Activated CD4-positive, CD25-positive, alpha-beta regulatory T cell treated with anti-CD3 and anti-CD28 coated beads, Interleukin-2, amount 50 U/mL, for 24 hours (primary cell): ENCODE measurements at places on chromosomes 6 and 20.

GRCh38 chr6:168384045-168385036 lies 56.6 kb upstream of the SMOC2 start:
- ATAC-seq = no peak

GRCh38 chr6:45759472-45759810 lies 256.2 kb downstream of the CLIC5 start:
- ATAC-seq = no peak

GRCh38 chr6:110180228-110181008 lies at the start of gene CDC40:
Gene CDC40 (plus strand): TSS chr6:110180427. CDS start chr6:110180445, 18 bp downstream.
- peak; percentile 59 for ATAC-seq

DNA sequence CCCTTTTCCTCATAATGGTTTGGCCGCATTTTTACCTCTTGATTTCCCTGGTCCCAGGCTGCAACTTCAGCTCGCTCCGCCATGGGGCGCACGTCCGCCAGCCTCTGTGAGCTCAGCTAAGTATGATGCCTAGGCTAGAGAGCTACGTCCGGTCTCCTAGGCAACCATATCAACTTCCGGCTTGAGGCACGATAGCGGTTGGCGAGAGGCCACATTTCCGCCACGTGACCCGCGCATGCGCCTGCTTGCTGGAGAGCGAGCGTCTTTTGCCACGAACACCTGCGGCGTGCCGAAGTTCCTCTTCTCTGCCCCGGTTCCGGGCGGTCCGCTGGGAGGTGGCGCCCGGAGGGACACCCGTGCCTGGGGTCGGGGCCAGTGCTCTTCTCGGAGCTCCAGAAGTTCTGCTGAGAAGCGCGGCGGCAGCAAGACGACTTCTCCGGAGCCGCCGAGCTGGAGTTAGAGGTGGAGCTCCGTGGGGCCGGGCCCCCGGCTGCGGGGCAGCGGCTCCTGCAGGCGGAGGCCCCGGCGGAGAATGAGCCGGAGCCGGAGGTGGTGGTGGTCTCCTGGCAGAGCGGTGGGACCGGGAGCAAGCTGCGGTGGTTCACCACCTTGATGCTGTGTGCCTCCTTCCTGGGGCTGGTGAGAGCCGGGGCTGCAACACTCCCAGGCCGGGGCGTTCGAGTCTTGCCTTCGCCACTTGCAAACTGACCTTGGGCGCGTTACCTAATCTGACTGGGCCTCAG lies 172.0 kb downstream of the SLC16A10 start:
- ATAC-seq = peak; percentile 98

GRCh38 chr6:133396233-133396983 lies 155.3 kb downstream of the EYA4 start:
- ATAC-seq = no peak

GRCh38 chr20:16423311-16424212 lies 149.7 kb downstream of the KIF16B start:
- no peak for ATAC-seq

GRCh38 chr20:23223908-23224580 lies 126.5 kb upstream of the NXT1 start:
- no peak for ATAC-seq

GRCh38 chr20:14126856-14127255 lies 131.5 kb downstream of the MACROD2 start:
- no peak for ATAC-seq

DNA sequence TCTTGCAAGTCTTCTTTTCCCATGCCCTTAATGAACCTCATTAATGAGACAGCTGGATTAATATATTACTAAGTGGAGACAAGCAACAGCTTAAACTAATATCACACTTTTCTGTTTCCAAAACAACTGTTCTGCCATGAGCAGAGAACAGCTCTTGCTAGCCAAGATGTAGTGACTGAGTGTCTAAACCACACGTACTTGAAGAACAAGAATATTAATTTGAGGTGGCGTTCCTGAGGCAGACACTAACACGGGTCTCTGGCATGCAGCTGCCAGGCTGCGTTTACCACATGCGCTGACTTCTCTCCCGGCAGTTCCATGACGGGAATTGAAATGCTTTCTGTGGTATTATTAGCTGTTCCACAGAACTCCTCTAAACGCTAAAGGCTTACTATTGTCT lies 80.6 kb downstream of the FNDC1 start:
- ATAC-seq = no peak

GRCh38 chr20:23298155-23298554 lies 52.4 kb upstream of the NXT1 start:
- ATAC-seq = no peak

DNA sequence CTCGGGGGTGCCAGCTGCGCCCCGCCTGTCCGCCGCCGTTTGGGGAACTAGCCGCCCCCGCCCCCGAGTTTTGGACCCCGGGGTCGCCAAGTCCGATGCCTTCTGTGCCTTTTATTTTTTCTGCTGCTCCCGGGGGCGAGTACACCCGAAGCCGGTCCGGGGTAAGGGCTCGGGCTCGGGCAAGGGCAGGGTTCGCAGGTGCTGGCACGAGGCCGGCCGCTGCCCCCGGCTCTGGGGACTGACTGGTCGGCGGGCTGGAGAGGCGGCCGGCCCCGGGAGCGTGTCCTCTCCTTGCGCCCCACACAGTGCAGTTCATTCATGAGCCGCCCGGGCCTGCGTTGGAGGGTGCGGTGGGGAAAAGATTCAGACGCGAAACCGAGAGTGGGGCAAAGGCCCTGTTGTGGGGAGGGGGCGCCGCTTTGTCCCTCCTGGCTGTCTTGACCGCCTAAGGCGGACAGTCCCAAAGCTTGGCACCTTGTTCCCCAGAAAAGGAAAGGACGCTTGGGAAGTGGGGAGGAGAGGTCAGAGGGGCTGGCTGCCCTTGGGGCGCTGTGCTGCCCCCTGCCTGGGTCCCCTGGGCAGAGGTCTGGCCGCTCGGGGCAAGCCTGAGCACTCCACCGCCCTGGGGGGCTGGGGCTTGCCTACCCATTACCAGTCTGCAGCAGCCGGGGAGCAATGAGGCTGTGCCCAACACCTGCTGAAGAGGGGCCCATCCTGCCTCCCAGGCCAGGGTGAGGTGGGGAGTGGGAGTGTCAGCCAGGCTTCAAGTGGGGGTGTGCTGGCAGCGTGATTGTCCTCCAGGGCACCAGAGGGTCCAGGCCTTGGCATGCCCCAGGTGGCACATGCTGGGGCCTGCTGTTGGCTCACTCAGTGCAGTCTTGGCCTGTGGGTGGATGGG lies 915 bp downstream of the TMEM63B start:
- no peak for ATAC-seq

- ATAC-seq = no peak
Measured at GRCh38 chr6:137744877-137745276, 122.2 kb upstream of the TNFAIP3 start.

- no peak for ATAC-seq
Measured at GRCh38 chr6:40671001-40671693, 84.0 kb upstream of the LRFN2 start.
